ENCODE measurements at places on chromosomes 16 and 17.

DNA sequence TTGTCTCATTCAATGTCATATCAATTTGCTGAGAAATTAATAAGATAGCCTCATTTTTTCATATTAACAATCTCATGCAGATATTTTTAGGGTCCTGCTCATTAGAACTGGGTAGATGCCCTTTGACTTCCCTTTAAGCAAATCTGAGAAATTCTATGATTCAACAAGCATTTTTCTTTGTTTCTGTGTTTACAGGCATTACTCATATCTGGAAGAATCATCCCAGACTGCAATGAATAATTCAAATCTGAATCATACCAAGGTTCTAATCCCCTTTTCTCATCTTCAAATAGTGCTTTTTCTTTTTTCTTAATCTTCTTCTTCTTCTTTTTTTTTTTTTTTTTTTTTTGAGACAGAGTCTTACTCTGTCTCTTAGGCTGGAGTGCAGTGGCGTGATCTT lies 69.2 kb upstream of the KIFC3 start:
- DNase-seq: peak; percentile 59

GRCh38 chr16:81181013-81181720 lies 57.3 kb upstream of the BCO1 start:
- peak; percentile 10 for DNase-seq

DNA sequence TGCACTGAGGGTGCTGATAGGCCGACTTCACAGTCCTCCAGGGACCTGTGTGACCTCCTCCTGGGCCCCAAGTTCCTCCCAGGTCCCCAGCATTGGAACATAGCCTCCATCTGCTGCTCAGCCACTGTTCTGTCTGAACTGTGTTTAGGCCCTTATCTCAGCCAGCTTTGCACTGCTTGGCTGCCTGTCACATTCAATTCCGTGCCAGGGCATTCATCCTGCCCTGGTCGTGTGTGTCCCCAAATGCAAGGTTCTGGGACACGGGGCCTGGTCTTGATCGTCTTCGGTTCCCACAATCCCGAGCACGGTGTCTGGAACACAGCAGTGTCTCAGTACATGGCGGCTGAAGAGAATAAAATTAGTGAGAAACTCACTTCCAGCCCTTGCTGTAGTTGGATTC lies 69.9 kb upstream of the NFAT5 start:
- no peak for DNase-seq

DNA sequence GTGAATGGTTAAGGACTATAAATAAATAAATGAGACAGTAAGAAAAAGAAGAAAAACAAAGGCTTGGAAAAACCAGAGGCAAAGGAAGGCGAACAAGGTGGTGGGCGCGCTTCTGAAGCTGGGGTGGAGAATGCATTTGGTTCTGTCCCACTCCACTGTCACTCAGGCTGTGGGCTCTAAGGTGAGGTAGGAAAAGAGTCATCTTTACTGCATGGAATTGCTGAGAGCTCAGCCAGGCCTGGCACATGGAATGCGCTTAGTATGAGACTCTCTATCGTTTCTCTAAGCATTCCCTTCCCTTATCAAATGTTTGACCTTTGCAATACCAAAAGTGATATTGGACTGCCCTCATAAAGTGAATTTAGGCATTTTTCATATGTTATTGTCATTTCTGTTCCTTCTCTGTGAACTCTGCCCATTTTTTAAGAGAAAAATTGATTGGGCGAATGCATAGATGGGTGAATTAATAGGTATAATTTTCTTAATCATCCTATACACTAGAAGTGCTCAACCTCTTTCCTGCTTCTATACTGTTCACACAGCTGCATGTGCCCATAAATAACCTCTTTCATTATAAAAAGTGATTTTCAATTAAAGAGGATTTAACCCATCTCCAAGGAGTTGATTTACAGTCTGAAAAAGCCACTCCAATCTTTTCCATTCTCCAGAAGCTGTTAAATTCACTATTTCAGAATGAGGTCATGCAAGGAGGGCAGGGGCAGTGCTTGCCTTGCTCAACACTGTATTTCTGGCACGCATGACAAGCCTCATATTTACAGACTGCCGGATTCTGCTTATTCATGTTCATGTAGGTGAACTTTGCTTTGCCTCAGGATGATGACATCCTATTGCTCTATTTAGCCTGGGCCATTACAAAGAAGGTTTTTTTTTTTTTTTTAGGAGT lies 87.7 kb downstream of the MYH10 start:
- peak; percentile 73 for DNase-seq

- DNase-seq: no peak
These were observed 11.1 kb downstream of the CCDC57 start for GRCh38 chr17:82201498-82201910.

DNA sequence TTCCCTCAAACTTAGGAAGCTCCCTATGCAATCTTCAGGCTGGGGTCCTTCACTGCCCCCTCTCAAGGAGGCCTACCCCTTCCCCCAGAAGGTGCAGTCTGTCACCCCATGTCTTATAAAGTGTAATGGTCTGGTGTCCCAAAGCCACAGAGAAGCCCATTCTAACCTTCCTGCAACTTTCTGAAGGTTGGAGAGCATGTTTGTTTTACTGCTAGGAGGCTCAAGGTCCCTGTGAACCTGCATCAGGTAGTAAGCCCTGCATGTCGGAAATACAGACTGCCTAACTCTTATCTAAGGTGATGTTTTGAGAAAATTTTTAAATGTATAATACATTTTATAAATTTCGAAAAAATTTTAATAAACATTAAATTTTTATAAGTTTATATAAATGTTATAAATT lies 18.3 kb downstream of the ZNF750 start:
- DNase-seq: no peak

- no peak for DNase-seq
These were observed 62.6 kb upstream of the ERN1 start for GRCh38 chr17:64192589-64192988.

- no peak for DNase-seq
These were observed 161.1 kb upstream of the NOG start for GRCh38 chr17:56432443-56432842.

All from suppressor macrophage treated with lipopolysaccharide for 1 hour (primary cell).